ENCODE measurements at places on chromosomes 2 and 18.

- no peak for DNase-seq
Observed at GRCh38 chr2:111618226-111618977, 265.6 kb downstream of the ANAPC1 start.

GRCh38 chr2:151766437-151767153, 32.3 kb upstream of the NEB start:
- DNase-seq, result no peak

GRCh38 chr2:171088057-171088834, 72.4 kb downstream of the TLK1 start:
- DNase-seq, result no peak

DNA sequence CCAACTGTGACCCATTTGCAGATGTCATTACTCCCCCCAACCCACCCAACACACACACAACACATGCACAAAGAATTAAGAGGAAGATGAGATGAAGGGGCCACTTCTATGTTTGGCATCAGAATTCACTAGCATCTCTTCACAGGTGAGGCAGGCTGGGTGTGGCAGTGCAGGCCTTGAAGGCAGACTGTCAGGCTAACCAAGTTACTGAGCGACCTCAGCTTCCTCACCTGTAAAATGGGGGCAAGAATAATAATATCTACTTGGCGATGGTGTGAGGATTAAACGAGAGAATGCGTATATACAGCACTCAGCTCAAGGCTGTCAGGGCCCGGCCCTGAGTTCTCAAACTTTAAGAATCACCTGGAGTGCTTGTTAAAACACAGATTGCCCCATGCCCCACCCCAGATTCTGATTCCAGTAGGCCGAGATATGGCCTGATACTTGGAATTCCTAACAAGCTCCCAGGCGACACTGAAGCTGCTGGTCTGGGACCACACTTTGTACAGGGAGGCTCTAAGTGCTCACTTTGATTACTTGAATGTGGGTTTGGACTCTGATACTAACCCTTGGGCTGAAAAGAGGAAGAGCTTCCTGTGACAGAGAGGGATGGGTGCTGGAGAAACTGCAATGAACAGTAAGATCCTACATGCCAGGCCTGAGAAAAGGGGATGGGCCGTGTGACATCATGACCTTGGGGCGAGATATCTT, 1.1 kb downstream of the ACTG2 start:
- DNase-seq, result no peak

GRCh38 chr2:128215897-128216642, 102.6 kb downstream of the HS6ST1 start:
- no peak for DNase-seq

- no peak for DNase-seq
Observed at GRCh38 chr2:142796161-142796560, 81.3 kb upstream of the KYNU start.

DNA sequence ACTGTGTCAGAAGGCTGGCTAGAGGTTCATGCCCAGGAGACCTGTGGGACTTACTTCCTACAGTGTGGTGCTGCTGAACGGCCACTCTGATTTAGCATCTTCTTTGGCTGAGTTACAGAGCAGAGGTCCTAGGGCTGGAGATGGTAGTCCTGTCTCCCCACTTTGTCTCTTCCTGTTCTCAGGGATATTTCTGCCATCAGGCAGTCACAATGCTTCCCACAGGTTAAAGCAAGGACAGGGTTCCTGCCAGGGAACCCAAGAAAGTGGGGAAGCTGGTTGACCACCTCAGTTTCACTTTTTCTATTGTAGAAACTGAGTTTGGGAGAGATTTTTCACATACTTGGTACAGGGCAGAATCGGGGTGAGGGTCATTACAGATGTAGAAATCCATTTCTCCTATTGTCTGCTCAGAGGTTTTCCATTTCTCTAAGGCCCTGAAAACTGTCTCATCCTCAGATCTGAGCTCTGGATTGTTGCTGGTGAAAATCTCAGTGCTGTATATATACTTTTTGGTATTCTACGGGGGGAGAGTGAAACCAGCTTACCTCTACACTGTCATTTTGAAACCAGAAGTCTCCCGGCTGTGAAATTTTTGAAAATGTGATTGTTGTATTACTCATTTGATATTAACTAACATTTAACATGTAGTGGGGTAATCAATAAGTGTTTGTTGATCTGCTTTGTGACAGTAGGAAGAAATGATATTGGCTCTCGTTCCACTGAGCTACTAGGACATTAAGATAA, 37.0 kb upstream of the MEP1B start:
- no peak for DNase-seq

DNA sequence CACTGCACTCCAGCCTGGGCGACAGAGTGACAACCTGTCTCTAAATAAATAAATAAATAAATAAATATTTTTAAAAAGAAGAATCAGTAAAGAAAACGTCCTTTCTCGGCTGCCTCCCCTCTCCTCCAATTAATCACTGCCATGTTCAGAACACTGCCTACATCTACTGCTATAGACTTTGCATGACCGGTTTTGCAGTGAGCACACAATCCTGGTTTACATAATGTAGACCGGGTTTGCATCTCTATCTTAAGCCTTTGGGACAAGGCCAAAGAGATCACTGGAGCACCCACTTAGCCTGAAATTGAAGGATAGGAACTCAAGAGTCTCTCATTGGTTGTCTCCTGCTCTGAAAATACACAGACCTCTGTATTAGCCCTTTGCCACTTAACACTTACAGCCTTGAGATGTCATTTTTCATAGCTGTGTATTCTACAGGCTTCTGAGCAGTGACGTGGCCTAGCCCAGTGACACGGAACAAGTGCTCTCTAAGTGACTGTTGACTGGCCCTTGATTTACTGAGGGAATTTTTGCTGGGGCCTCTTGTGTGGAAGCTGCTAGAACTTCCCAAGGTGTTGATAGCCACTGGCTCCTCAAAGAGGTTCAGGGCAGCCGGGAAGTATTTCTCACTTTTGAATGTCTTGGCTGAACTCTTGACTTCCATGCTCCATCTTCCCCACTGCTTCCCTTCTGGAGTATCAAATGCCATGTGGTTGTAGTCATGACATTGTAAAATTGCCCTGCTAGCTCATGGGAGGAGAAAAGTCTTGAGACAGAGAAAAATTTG, 45.3 kb upstream of the CCBE1 start:
- DNase-seq, result no peak

DNA sequence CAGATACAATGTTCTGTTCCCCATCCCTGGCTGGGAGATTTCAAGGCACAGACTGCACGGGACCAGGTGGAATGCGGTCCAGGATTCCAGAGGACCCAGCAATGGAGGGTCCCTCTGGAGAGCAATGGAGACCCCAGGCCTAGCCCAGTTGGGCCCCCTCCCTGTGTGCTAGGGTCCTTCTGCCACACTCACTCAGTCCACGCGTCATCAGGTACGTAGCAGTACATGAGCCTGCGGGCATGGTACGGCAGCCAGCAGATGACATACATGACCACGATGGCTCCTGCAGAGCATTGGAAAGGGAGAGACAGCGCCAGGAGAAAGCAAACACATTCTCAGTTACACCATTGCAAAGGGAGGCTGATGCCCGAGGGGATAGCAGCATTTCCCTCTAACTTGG, 10.1 kb downstream of the NTSR2 start:
- no peak for DNase-seq

- DNase-seq, result no peak
Observed at GRCh38 chr2:48120759-48121242, 214.5 kb upstream of the FBXO11 start.
